Activated T-cell treated with anti-CD3 and anti-CD28 coated beads for 48 hours (primary cell): ENCODE measurements at places on chromosomes 7 and 10.

DNA sequence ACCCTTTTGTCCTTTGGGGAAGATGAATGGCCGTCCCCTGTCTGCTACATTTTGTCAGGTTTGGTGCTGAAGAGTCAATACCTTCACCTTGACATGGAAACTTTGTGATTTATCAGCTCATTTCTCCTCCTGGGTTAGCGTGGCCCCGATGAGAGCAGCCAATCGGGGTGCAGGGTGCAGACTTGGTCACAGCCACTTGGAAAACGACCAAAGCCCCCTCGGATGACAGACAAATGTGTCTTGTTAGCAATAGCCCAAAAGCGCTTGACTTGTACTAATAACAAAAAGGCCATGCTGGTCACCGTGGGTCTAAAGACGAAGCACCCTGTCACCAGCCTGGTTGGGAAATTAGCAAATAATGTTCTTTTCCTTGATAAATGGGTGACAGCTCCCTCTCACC is 103.7 kb downstream of the EBF3 start:
- no peak for DNase-seq

DNA sequence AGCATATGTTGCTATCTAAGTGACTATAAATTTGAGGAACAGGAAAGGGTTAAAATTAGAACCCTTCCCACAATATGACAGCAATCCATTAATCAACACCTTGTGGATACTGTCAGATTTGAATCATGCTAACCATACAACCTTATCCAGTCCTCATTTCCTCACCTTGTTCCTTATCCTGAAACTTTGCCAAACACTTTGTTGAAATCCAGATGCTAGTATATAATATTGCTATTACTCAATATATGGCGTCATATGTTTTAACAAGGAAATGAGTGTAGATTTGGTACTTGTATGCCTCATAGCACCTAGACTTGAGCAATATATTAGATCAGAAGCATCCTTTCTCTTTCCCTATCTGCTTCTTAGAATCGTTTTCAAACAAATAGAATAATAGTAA is 66.3 kb upstream of the SLC25A13 start:
- DNase-seq = no peak

DNA sequence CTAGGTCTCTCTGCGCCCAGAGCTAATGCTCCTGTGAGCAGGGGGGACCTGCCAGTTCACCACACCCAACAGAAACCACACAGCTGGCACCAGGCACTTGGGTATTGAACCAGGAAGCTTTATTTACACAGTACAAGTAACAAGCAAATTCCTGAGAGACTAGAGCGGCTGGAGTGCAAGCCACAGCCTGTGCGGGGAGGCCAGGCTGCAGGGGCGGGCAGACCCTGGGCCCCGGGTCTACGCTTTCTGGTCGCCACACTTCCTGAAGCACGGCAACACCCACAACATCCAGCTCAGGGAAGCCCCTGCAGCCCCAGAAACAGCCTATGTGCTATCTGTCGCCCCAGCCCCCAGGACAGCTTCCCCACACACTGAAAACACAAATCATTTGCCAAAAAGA is 125.0 kb downstream of the FAM53B start:
- no peak for DNase-seq

GRCh38 chr10:60352105-60352504 is 37.6 kb downstream of the ANK3 start:
- DNase-seq = no peak

- no peak for DNase-seq
These were observed 6.5 kb downstream of the FAM53B start for GRCh38 chr10:124737708-124738107.

DNA sequence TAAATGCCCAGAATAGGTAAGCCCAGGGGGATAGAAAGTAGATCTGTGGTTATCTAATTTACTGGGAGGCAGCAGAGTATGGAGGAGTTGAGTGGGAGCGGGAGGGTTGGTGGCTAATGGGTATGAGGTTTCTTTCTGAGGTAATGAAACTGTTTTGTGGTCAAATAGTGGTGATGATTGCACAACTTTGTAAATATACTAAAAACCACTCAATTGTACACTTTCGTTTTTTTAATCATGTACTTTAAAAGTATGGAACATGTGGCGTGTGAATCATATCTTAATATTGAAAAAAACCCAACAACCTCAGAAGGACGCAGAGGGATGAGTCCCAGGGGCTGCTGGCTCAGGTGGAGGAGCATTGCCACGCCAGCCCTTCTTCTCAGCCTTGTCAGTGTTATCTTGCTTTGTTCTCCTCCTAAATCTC is 118.1 kb downstream of the WDR11 start:
- no peak for DNase-seq

GRCh38 chr10:94725871-94726270 is 36.6 kb upstream of the CYP2C19 start:
- no peak for DNase-seq

- DNase-seq = no peak
These were observed 203.0 kb downstream of the KCND2 start for GRCh38 chr7:120475994-120476393.

GRCh38 chr10:17585016-17585415 is 32.2 kb downstream of the HACD1 start:
- DNase-seq = no peak

DNA sequence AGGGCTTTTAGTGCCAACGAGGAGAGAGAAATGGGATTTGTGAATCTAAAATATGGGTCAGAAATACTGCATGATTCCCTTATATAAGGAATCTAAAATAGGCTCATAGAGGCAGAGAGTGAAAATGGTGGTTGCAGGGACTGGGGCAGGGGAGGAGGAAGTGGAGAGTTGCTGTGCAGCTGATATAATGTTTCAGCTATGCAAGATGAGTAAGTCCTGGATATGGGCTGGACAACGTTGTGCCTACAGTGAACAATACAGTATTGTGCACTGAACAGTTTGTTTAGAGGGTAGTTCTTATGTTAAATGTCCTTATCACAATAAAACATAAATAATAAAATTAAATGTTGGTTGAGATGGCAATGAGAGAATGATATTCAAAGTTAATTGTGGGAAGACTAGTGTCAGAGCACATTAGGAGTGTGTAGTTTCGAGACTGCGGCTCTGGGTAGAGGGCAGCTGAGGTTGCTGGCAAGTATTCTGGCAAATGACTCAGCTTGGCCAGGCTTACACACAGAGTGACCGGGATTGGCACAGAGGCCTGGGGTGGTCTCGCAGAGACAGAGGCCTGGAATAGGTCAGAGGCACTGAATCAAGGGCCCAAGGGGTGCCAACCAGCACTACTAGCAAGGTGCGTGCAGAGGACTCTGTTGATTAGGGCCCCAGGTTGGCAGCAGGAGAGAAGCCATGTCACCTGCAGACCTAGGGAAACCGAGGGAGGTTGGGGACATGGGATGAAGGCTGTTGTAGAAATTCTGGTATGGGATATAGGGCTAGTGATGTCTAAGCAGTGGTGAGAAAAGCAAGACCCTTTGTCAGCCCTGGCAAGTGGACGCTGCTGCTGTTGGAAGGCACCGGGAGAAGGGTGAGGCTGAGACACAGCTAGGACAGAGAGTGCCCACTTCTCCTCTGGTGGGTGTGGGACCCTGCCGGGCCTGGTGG is 2.8 kb upstream of the DEPP1 start:
- DNase-seq = no peak

GRCh38 chr10:33553748-33554571 is 219.5 kb upstream of the NRP1 start:
- no peak for DNase-seq

DNA sequence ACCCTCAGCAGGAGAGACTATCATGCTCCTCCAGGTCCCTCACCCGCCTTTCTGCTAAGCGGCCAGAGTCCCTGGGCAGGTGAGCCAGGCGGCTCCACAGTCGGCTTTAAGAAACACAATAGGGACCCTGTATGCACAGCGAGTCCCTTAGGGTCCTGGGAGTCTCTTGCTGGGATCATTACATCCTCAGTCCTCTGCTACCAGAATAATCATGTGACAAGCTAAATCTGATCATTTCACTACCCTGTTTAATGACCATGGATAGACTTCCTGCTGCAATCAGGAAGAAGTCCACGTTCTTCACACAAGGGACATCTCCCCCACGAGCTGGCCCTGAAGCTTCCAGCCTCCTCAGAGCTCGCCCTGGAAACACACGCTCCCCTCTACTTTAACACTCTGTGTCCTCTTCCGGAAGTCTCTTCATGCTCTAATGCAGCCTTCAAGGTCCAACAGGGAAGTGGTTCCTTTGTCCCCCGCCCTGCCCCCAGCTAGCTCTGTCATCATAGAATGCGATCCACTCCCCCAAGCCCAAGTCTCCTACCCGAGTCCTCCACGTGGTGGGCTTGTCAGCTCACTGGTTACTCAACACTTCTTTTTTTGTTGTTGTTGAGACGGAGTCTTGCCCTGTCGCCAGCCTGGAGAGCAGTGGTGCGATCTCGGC is 101.5 kb downstream of the RNF216 start:
- no peak for DNase-seq

GRCh38 chr7:66779669-66780409 is 39.3 kb downstream of the RABGEF1 start:
- DNase-seq = no peak

- no peak for DNase-seq
These were observed 92.9 kb upstream of the STK17A start for GRCh38 chr7:43490016-43490415.

DNA sequence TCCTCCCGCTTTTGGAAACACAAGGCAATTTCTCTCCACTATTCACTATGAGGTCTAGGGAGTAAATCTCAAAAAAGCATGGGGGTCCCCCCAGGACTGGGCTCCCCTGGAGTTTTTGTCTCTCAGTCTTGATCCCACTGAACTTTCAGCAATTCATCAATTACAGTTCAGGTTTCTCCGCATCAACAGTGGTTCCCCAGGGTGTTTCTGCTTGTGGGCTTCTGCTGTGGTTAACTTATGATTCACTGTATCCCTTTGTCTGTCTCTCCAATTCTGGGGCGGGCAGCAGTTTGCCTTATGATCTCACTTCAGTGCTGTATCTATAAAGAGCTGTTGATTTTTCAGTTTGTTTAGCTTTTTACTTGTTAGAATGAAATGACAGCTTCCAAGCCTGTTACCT is 142.6 kb upstream of the CDC14C start:
- no peak for DNase-seq

GRCh38 chr10:103396789-103397087 is 312 bp downstream of the PDCD11 start:
- no peak for DNase-seq

DNA sequence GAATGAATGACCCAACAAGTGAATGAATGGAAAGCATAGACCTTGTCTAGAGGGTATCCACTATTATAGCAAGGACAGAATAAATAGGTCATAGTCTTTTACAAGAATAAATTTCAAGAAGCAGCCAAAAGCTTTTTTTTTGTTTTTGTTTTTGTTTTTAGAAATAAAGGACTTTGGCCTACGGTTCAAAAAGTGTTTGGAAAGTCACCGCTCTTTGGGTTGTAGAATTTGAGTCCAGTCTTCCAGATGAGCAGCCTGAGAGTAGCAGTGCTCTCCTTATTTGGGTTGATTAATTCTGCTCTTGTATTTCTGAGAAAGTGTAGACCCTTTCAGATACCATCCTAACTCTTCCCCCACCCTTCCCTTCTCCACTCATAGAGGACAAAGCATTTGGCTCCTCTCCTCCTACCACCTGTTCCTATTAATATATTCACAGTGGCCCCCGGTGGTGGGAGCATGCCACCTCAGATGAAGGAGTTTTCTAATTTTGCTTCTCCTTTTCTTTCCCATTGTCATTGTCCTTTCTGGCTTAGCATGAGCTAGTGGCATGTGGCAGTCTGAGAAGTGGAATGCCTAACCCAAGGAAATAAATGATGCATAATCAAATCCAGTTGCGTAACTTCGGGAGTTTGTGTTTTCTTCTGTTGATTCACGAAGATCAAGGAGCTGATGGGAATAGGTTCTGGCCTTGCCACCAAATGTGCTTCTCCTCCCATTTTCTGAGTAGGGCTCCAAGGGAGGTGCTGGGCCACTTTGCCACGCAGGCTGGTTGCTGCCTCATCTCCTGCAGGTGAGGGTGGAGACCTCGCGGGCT is 114.7 kb downstream of the CHN2 start:
- no peak for DNase-seq

- no peak for DNase-seq
These were observed 116.6 kb downstream of the KMT2E start for GRCh38 chr7:105130580-105130979.

GRCh38 chr7:1054438-1054837 is 10.1 kb downstream of the GPR146 start:
- no peak for DNase-seq

GRCh38 chr10:73553761-73554160 is 37.4 kb downstream of the USP54 start:
- no peak for DNase-seq

GRCh38 chr10:123148414-123149161 is 652 bp downstream of the HMX2 start:
- no peak for DNase-seq

- no peak for DNase-seq
These were observed 34.4 kb downstream of the FHIP2A start for GRCh38 chr10:114855776-114856543.

- no peak for DNase-seq
These were observed 465.3 kb downstream of the ARL4A start for GRCh38 chr7:13152755-13153154.
